ENCODE measurements at places on chromosomes 12 and 14. TPM values are rescaled to one million over a fixed set of nuclear protein-coding genes. Genes with fewer than 3 reads are reported as not detected.

The PFKM gene
- total RNA-seq: 104 TPM

The KDM5A gene
- 113 TPM for total RNA-seq

GRCh38 chr14:78356391-78356790, 186.2 kb downstream of the NRXN3 start:
- DNase-seq: no peak

DNA sequence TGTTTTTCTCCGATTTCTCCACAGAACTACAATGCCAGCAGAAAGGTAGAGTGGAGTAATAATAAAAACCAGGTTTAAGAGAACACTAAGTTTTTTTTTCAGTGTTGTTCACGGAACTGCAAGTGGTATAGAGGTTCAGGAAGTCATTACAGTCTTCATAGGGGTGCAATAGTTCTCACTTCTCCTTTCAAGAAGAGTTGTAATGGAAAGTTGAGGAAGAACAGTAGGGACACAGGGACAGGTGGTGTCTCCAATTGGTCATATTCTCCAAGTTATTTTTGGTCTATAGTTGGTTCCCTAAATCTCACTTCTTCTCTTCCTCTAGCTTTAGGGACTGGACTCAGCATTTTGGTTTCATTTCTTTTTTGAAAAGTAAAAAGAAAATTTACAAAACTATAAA, 894.0 kb downstream of the NRXN3 start:
- no peak for DNase-seq

Measured in testis (tissue), 5 donors.